Stimulated activated CD4-positive, alpha-beta T cell treated with anti-CD3 and anti-CD28 coated beads, Interleukin-4, amount 100 ng/mL, for 4 hours (primary cell): ENCODE measurements at places on chromosomes 2 and 18.

GRCh38 chr18:2281523-2282199 is 289.6 kb downstream of the METTL4 start:
- no peak for DNase-seq

DNA sequence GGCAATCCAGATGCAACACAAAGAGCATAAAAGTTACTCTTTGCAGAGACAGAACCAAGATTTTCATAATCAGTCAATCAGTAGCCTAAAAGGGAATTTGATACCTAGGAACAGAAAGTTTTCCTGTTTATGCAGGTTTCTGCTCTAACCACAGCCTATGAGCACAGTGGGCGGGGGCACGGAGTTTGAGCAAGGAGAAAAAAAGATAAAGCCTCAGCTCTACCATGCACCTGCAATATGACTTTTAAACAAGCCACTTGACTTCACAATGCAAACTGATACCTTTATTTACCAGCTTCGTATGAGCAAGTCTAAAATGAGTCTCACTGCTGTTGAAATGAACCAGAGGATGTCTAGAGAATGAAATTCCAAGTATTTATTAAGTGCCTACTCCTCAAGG is 5.6 kb upstream of the LRATD1 start:
- no peak for DNase-seq

DNA sequence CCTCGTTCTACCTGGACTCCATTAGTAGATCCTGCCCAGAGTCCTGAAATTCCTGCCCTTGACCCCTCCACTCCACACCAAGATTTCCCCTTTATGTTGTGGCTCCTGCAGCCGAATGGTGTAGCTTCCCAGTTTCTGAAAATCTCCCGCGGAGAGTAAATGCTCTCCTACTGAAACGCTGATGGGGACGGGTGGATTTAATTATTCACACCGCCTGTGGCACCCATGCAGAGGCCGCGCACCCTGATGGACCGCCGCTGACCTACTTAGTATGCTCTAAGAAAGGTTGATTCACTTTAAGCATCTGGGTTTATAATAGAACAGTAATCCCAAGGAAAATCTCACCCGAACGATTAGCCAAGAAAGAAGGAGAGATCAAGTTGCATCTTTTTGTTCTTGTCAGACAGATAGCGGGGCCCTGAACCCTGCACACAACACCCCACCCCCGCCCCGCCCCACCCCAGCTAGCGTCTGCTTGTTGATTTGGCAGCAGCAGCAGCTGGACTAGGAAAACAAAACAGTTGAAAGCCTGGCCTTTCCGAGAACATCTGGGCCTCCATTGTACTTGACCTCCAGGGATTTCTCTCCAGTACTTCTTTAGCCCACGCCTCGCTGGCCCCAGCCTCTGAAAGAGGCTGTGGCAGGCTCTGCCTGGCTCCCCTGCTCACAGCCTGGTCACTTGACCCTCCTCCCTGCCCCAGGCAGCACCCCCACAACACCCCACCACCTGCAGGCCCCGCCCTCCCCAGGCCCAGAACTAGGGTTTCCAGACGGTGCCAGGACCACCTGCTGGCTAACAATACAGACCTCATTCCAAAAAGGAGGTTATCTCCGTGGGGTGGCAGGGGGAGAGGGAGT is 53.6 kb downstream of the DPYSL5 start:
- no peak for DNase-seq

GRCh38 chr2:37654932-37655841 is 16.3 kb downstream of the CDC42EP3 start:
- no peak for DNase-seq

DNA sequence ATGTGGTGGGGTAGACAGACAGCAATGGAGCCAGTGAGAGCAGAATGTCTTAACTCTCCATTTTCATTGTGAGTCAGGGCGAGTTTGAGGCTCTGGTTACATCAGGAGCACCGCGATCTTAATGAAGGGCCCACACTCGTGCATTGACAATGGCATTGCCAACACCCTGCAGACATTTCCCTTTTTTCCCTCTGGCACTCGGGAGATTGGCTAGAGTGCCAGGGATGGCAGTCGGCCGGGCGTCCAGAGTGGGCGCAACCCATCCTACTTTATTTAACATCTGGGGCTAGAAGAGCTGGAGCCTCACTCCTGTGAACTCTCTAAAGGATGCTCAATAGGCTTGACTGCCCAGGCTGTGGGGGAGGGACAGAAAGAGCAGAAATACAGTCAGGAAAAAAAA is 9.7 kb downstream of the PROKR1 start:
- no peak for DNase-seq

DNA sequence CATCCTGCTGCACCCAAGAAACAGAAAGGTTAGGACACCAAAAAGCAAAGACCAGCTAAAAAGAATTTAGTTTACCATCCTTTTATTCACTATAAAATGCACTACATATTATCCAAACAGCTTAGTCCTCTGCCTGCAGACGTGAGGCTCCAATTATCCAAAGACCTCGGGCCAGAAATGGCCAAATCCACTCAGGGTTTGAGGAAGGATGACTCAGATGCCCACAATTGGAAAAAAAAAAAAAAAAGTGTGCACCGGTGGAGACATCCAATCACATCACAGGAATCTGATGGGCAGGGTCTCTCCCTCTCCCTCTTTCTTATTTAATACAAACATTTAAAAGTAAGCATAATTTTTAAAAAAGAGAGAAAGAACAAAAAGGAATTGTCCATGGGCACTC is 65.7 kb downstream of the TRABD2A start:
- no peak for DNase-seq

- no peak for DNase-seq
Observed at GRCh38 chr2:11438555-11439080, 27.3 kb downstream of the E2F6 start.

GRCh38 chr2:69985688-69986087 is 24.3 kb upstream of the ASPRV1 start:
- no peak for DNase-seq

DNA sequence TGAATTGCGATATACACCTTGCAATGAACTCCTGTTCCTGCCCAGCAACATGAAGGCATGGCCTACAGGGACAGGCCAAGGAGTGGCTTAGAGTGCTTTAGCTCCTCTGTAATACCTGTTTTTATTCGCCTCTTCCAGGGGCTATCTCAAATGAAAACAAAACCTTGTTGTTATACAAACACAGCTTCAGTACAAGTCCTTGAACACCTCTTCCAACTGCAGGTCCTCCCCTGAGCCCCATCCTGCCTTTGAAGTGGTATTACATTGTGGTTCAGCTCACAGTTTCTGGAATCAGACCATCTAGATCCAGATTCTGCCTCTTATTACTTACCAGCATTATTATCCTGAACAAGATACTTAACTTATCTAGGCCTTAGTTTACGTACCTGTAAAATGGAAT is 83.0 kb upstream of the HNRNPA3 start:
- no peak for DNase-seq

DNA sequence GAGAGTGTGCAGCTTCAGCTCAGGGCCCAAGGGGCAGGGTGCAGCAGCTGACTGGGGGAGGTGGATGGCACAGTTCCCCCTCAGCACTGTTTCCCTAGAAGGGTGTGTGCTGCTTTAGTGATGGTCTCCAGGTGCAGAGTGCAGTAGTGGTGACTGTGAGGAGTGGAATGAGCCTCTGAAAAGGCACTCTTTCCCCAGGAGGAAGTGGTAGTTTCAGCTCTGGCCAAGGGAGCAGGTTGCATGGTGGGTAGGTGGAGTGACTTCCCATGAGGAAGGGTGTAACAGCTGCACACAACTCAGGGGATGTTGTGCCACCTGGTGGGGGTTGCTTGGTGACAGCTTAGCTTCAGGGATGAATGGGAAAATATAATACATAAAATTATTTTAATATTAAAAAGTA is 251.5 kb upstream of the NXPH2 start:
- DNase-seq, result no peak

GRCh38 chr2:68721482-68722101 is 13.0 kb upstream of the ARHGAP25 start:
- peak; percentile 28 for DNase-seq

DNA sequence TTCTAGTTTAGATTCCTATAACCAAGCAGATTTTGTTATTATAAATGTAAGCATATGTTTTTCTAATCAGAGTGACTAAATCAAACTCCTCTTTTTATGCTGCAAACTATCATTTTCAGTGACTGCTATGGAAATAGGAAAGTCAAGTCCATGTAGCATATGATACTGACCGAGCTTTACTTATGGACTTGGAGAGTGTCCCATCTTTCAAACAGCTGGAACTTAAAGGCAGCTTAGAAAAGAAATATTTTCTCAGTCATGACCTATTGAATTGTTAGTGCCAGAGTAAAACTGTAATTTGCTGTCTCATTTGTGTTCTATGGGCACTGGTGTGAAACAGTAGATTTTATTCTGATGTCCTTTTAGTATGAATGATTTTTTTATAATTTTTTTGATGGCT is 76.7 kb downstream of the PHLPP1 start:
- DNase-seq, result no peak

- DNase-seq, result no peak
Observed at GRCh38 chr2:219769090-219769910, 141.9 kb downstream of the SLC4A3 start.

DNA sequence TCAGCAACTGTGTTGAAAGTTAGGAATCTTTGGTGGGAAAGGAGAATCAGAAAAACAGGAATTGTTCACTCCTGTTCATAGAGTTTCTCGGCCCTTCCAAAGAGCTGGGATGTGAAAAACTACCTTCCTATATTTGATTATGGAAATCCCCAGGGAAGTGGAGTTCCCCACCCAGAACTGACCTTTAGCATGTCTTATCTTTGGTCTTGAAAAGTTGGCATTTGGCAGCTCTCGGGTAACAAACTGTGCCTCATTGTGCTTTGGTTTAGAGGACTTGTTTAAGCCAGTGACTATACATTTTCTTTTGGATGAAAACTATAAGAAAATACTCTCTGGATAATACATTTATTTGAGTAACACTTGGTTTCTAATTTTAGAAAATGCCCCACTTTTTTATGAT is 51.3 kb upstream of the CERS6 start:
- no peak for DNase-seq

- DNase-seq, result no peak
Observed at GRCh38 chr2:46066601-46067000, 230.6 kb upstream of the EPAS1 start.

GRCh38 chr2:174090476-174090875 is 125.3 kb upstream of the SP3 start:
- DNase-seq, result no peak

DNA sequence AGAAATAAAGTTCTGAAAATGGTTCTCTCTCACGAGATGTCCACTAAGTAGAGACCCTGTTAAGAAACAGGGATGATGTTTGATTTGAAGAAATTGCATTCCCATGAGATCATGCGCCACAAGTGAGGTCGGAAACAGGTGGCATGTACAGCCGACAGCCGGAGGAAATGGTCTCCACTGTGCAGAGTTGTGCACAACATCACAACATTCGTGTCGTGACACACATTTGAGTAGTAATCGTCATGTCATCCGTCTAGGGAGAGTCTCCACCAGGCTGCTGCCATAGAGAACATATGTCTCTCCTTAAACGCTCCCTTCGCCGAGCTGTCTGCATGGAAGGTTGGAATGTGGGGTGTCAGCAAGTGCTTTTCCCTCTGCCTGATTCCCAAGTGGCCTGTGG is 84.7 kb downstream of the ASAP2 start:
- no peak for DNase-seq

- no peak for DNase-seq
Observed at GRCh38 chr2:121046335-121046734, 238.7 kb downstream of the TFCP2L1 start.

GRCh38 chr18:31061945-31062344 is 19.4 kb upstream of the DSC3 start:
- no peak for DNase-seq

GRCh38 chr2:64766841-64767669 is 113.3 kb upstream of the SERTAD2 start:
- DNase-seq, result no peak

DNA sequence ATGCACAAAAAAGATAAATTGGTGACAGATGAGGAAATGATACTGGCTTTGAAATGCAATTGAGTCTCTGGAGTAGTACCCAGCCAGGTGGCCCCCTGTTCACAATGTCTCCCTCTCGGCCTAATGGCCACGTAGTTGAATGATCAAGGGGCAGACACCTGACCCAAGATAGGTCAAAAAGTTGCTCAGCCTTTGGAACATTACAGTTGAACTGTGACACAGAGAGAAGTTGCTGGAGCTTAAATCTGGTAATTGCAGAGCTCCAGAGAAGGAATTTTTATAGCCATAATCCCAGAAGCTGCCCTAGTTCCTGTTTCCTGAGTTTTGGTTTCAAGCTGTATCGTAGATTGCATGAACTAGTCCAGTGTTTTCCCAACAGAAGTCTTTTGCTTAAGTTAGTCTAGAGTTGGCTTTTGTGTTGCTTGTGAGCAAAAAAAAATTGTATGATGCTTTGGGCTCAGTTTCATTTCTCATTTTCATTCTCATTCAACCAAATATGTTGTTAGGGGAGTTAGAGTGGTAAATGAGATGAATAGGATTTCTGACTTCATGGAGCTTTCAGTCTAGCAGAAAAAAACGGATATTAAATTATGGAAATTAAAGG is 117.9 kb downstream of the CSRNP3 start:
- DNase-seq, result no peak

- no peak for DNase-seq
Observed at GRCh38 chr2:23065210-23065609, 319.8 kb upstream of the KLHL29 start.

DNA sequence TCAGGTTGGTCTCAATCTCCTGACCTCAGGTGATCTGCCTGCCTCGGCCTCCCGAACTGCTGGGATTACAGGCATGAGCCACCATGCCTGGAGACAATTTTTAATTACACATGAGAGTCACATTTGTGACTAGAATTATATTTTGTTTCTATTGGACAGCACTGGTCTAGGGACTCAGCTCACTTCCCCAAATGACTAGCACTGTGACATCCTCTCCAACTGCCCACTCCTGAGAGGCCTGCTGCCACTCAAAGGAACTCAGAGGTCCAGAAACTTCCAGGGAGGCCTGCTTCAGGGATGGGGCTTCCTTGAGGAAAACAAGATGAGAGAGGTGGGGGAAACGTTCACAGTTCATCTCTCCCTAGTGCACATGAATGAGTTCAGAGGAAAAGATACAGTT is 29.5 kb downstream of the TMEM163 start:
- DNase-seq, result no peak

GRCh38 chr2:45681675-45682074 is 30.2 kb downstream of the PRKCE start:
- DNase-seq, result no peak

DNA sequence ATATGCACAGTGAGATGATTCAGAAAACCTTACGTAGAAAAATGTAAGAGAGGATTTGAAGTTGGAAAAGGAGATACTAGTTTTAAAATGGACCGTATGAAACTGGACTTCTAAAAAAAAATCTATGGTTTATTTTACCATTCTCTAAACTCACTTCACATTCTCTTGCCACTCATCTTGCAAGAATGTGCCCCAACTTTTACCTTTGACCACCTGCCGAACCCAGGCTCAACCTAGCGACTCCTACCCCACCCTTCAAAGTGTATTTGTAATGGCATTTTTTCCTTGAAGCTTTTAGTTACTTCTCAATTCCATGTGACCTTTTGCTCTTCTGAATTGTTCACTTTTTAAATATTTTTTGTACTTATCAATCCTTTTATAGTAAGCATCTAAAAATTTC is 160.8 kb downstream of the PHLPP1 start:
- DNase-seq, result no peak

GRCh38 chr2:15729709-15730544 is 138.3 kb downstream of the DDX1 start:
- DNase-seq, result no peak

- no peak for DNase-seq
Observed at GRCh38 chr2:201057087-201057521, 14.4 kb downstream of the HYCC2 start.

- peak; percentile 25 for DNase-seq
Observed at GRCh38 chr2:73920577-73921545, 5.8 kb upstream of the DGUOK start.

- DNase-seq, result no peak
Observed at GRCh38 chr2:45721150-45721549, 69.7 kb downstream of the PRKCE start.

- no peak for DNase-seq
Observed at GRCh38 chr18:14189858-14190257, 57.6 kb upstream of the ZNF519 start.
